ENCODE measurements at places on chromosomes 2 and 18.

DNA sequence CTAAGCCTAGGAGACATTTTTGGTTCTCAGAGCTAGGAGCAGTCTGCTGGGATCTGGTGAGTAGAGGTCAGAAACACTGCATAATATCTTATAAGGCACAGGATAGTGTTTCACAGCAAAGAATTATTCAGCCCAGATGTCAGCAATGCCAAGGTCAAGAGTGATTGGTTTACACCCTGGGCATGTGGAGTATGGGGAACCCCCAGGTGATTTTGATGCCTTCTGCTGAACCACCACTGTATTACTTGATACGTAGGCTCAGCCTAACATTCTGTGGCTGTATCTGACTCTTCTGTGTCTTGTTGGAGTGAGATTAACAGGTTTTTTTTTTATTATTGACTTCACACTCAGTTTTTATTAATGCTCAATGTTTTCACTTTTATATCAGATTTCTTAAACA, 6.0 kb downstream of the DDX18 start:
- DNase-seq, result no peak

DNA sequence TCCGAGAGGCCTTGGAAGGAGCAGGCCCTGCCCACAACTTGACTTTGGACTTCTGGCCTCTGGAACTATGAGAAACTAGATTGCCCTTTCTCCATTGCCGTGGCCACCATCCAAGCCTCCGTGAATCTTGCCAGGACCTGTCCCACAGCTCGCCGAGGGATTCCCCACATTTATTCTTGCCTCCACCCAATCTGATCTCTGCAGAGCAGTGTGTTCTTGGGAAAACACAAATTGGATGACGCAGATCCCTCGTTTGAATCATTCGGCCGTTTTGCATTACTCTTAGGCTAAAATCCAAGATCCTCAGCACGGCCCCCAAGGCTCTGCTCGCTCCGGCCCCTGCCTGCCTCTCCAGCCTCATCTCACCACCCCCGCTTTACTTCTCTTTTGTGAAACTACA, 364.2 kb downstream of the ZNF516 start:
- DNase-seq, result no peak

DNA sequence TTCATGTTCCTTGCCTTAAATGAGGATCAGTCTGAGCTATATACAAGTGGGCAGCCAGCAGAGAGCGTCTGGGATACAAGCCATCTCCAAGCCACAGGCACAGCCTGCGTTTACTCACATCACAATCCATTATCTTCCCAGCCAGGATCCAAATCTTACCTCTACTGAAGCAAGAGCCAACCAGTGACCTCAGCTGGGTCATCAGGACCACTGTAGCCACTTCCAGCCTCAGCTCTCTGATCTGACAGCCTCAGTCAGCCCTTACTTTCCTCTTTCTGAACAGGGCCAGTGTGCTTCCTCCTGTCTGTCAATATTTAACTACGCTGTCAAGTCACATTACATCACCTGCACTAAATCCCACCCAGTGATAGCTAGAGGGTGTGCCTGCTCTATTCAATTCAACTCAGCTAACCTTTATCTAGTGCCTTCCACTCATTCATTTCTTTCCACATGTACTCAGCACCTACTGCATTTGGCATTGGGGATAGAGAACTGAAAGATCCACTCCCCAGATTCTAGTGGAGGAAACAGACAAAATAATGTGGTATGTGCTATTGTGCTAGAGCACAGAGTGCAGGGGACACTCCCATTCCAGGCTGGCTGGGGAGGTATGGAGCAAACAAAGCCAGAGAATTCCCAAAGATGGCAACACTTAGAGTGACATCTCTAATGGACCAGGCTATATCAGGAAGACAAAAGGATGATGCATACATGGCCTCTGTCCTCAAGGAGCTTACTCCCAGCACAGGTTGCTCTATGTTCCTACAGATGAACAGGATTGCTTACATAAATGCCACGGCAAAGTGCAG, 146.5 kb downstream of the NCKAP5 start:
- DNase-seq, result no peak

DNA sequence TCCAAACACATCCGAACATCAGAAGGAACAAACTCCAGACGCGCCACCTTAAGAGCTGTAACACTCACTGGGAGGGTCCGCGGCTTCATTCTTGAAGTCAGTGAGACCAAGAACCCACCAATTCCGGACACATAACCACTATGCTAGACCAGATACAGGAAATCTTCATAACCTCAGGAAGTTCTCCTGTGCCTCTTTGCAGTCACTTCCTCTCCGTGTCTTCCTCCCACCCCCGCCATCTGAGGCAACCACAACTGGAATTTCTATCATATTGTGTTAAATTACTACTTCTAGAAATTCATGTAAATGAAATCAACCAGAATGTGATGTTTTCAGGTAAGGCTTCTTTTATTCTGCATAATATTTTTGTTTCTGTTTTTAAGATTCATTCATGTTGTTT, 631.0 kb upstream of the NXPH2 start:
- no peak for DNase-seq

DNA sequence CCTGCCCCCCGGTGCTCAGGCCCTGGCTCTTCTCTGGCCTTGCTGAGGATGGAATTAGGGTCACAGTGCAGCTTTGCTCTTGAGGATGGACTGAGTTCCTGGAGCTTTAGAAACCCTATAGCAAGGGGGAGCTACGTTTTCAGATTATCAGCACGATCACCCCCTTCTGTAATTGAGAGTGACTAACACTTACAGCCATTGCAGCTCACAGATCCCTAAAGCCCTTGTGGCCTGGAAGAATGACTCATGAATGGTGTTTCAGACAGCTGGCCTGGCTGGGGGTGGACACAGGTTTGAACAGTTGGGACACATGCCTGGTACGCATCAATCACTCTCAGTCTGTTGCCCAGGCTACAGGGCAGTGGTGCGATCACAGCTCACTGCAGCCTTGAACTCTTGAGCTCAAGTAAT, 79.7 kb upstream of the IGFBP5 start:
- no peak for DNase-seq

GRCh38 chr2:241741016-241741415, 6.6 kb downstream of the D2HGDH start:
- DNase-seq, result peak; percentile 39

- DNase-seq, result no peak
These were observed 66.3 kb downstream of the RND3 start for GRCh38 chr2:150421126-150421651.

GRCh38 chr2:232203166-232203891, 175.2 kb upstream of the ALPP start:
- DNase-seq, result no peak

GRCh38 chr2:100955226-100955625, 46.9 kb upstream of the RPL31 start:
- DNase-seq, result no peak

GRCh38 chr2:171271971-171272436, 111.3 kb upstream of the TLK1 start:
- DNase-seq, result no peak

DNA sequence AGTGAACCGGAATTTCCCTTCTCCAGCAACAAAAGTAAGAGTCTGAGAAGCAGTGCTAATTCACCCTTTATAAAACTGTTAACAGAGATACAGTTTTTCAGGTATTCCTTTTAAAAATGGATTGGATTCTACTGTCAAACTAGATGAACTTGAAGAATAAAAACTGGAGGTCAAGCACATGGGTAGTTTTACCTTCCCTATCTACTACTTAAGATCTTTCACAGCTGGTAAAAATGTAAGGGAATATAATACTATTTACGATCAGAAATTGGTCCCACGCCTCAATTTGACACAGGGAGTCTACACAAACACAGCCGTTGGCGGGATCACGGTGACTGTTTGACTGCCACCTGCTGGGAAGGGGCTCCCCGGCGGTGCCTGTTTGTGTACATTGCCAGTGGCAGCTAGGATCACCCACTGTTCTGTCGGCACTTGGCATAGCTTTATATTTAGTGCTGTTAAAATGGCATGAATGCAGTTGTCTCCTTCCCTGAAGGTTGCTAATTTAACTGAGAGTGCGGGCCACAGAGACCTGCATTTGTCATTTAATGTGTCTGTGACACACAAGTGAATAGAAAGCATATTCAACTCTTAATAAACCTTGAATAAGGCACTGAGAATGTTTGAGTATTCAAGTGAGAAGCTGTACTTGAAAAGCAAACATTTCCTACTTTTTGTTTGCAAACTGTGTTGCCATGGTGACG, 59.5 kb downstream of the ABCG8 start:
- no peak for DNase-seq

GRCh38 chr2:158953454-158953853, 15.0 kb upstream of the TANC1 start:
- DNase-seq, result no peak

DNA sequence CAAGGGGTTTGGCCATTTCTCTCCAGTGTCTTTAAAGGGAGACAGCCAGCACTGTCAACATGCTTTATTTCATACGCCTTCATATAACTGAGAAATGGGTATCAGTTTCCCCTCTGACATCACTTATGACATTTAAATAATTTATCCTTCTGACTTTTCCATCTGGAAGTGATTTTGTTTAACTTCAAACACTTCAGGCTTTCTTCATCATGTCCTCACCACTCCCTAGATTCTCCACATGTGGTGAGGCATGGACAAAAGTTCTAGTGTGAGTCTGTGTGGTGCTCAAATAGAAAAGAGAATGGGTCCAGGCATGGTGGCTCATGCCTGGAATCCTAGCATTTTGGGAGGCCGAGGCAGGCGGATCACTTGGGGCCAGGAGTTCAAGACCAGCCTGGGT, 158.6 kb downstream of the TXNL1 start:
- DNase-seq, result no peak

- DNase-seq, result no peak
These were observed 25.8 kb downstream of the GPR55 start for GRCh38 chr2:230899287-230899686.

- DNase-seq, result no peak
These were observed 157.6 kb upstream of the NDUFV2 start for GRCh38 chr18:8944871-8945245.
